AG20443 (cell line): ENCODE measurements at places on chromosomes 7 and 10.
A peak's percentile ranks its signal among the peaks of the same experiment; 100 is the strongest.

GRCh38 chr10:6951732-6952131, 371.7 kb upstream of the PRKCQ start:
- no peak for DNase-seq

GRCh38 chr10:97548828-97549455, 23.6 kb upstream of the ANKRD2 start:
- DNase-seq: no peak

GRCh38 chr7:39321245-39321644, 245.0 kb upstream of the YAE1 start:
- DNase-seq: no peak

DNA sequence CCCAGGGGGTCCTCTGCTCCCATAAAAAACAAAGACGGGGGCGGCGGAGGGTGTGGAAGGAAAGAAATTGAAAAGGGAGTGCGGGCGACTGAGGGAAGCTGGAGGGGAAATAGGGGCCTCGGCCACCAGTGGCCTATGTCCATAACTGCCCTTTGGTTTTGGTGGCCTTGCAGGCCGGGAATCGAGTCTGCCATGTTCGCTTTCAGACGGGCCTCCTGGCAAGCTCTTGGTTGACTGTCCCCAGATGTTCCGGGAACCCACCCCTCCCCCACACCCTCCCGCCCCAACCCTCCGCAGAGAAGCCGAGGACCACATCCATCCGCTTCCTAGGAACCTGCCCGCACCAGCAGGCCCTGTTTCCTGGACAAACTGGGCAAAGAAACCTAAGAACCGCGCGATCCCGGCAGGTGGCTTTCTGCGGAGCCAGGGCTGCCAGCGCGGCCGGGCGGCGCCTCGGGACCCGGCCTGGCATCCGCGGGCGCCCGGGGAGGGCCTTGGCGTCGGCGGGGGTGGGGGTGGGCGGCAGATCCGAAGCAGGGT, 20.0 kb upstream of the GATA3 start:
- DNase-seq: peak; percentile 21

DNA sequence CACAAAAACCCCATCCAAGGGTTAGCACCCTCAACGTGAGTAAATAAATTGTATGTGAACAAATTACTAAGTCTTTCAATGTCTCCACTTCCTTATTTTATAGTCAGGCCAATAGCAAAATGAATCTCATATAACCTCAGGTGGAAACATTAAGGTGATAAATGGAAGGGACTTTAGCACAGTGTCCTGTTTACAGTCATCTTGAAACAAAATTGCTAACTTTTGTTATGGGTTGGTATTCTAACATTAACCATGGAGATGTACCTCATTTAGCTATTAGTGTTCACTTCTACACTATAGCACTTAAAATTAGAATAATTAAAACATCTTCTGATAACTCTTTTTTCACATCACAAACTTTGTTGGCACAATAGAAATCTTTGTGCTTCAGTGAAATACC, 255.8 kb upstream of the CNTNAP2 start:
- DNase-seq: no peak

DNA sequence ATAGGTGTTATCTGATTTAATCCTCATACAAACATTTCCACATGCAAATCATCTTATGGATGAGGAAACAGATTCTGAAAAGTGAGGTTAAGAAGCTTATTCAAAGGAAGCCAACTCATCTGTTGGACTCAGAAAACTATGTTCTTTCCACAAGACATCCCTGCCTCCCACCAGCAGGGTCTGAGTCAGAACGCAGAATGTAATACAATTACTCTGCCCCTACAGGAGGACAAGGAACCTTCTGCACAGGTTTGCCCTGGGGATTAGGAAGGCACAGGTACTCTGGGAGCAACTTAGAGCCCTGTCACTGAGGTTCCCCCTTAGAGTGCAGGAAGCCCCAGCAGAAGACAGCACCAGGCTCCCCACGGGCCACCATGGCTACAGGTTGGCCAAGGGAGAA, 255.7 kb downstream of the TNS3 start:
- peak; percentile 45 for DNase-seq

GRCh38 chr10:70306886-70307520, 23.2 kb upstream of the NPFFR1 start:
- no peak for DNase-seq

DNA sequence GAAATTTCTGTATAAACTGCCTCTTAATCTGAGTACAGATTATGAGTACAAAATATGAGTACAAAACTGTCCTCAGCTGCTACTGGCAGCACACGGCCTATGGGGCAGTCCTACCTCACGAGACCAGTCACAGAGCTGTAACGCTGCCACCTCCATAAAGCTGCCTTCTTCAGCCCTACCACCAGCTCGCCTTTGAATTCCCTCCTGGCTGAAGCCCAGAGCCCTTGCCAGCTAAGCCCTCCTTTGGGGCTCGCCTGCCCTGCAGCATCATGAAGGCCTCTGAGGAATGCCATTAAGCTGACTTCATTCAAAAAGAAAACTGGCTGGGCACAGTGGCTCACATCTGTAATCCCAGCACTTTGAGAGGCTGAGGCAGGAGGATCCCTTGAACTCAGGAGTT, 180.0 kb upstream of the SH2B2 start:
- DNase-seq: no peak

DNA sequence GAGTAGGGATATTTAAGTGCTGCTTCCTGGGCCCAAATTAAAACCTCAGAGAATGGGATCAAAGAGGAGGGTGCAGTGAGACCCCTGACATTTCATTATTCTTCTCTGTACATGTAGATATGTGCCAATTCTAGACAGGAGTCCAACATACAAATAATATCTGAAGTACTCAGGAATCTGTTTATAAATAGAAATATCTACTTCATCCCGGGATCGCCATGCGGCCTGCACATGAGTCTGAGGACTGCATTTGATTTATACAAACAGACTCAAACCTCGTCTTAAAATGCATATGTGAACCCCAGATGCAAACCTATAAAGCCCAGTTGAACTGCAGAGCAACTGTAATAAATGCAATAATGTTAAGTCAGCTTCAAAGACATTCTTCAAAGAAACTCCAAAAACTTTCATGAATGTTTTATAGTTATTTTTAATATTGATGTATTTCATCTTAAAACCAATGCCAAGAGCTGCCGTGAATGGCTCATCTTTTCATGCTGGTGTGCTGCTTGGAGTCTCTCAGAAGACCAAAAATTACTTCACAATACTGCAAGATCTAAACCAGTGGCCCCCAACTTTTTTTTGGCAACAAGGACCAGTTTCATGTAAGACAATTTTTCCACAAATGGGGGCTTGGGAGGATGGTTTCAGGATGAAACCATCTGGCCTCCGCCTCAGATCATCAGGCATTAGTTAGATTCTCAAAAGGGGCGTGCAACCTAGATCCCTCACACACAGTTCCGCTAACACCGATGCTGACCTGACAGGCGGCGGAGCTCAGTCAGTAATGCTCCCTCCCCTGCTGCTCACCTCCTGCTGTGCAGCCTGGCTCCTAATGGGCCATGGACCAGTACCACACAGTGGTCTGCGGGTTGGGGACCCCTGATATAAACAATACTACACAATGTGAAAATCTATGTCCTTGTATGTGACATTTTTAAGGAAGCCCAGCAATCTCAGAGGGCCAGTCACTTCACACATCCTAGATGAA, 166.9 kb downstream of the PARD3 start:
- no peak for DNase-seq

DNA sequence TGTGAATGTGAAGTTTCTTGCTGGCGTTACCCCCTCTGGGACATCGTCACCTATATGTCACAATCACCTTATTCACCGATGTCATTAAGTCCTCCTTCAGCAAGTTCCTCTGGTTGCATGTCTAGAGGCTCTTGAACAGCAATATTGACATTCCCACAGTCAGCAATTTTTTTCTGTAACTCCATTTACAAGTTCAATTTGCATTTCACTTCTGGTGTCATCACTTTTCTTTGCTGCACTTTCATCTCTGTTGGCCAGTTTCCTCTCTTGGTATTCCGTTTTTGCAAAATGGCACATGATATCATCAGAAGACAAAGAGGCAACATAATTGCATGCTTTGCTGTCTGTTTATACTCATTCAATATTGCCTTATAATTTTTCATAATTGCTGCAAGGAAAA, 69.8 kb downstream of the SRI start:
- DNase-seq: no peak

GRCh38 chr7:17535776-17536175, 237.3 kb downstream of the AHR start:
- peak; percentile 52 for DNase-seq

DNA sequence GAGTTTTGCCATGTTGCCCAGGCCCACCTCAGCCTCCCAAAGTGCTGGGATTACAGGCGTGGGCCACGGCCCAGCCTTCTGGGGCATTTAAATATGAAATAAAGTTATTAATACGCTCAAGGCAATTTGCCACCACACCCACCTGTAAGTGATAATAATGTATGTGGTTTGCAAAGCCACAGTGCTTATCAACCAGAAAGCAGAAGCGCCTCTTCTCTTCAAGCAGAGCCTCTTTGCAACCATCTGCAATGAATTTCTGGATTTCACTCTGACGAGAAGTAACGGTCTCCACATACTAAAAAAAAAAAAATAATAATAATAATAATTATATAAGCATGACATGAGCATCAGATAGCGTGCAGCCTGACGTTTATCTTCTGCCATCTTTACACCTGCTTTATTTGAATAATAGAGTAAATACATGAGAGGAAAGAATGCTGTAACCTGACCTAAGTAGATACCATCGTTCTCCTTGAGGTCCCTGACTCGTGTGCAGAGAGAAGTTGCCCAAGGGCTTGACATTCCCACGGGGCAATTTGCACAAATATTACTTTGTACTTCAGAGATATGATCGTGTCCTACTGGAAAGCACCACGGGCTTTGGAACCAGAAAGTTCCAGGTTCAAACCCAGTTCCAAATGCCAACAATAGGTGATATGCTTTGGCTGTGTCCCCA, 34.0 kb downstream of the BRI3 start:
- no peak for DNase-seq

GRCh38 chr7:132869166-132869861, 212.6 kb downstream of the CHCHD3 start:
- DNase-seq: peak; percentile 43

GRCh38 chr7:139431010-139431409, 52.5 kb downstream of the KLRG2 start:
- no peak for DNase-seq

DNA sequence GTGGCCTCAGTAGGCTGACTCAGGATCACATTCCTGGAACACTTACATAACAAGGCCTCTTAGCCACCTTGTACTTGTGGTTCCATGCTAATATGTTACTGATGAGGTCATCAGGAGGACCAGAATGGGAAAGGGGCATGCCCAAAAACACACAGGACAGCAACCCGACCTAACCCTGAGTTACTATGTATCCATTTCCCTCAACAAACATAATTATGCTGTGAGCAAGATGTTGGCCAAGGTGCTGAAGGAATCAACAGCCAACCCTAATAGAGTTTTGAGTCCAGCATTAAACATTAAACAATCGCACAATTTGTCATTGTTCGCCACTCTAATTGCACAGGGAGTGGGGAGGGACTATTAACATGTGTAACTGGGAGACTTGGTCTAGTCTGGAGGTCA, 129.4 kb downstream of the PLPP4 start:
- DNase-seq: peak; percentile 45

DNA sequence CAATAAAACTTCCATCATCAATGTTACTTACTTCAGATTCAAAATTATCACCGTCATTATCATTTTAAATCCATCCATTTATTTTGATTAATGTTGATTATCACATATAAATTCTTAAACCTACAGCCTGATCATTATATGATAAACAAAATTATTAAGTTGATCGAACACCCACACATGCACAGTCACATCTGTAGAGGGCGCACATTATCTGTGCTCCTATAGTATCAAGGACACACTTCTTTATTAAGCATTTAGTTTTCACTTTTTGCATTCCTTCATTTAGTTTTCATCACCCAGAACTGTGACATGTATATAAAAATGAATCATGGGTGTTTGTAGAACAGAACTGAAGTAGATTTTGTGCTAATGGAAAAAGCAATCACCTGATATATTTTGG, 26.2 kb upstream of the ZNF716 start:
- no peak for DNase-seq
